ENCODE measurements at places on chromosomes 1 and 21. TPM values are rescaled to one million over a fixed set of nuclear protein-coding genes. Genes with fewer than 3 reads are reported as not detected.

- DNase-seq: no peak
These were observed 15.9 kb downstream of the HSPA13 start for GRCh38 chr21:14366998-14367397.

- DNase-seq: no peak
These were observed 67.1 kb upstream of the PPP2R5A start for GRCh38 chr1:212218065-212218464.

- no peak for DNase-seq
These were observed 28.8 kb upstream of the RERE start for GRCh38 chr1:8846263-8846662.

The FCRL2 gene
- not detected for total RNA-seq

- DNase-seq: no peak
These were observed 101.2 kb downstream of the FMN2 start for GRCh38 chr1:240192851-240193250.

DNA sequence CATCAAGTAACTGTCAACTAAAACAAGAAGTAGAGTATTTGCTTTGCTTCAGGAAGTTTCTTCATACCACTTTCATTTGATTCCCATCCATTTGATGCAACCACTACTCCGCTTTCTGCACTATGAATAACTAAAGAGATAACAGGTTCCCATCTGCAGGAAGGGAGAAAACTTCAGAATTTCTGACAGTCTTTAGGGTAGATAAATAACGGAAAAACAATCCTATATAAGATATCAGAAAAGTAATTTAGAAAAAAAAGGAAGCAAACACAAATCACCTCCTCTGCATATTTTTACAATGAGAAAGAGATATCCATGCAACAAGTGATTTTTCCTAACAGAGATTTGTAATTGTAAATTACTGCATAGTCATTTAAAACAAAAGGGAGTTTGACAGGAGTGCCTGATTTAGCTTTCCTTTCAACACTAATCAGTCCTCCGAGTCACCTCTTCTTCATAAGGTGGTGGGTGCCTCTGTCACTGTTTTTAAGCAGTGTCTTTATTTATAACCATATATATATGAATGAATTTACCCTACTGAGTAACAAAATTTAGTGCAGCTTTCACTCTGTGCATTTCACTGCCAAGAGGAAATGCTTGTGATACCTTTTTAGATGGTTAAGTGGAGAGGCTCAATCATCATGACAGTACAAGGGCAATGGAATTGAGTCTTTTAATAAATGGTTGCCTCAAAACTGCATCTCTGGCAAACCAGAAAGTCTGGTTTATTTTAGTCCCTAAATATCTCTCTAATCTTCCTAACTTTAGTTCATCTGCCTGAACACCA is 1920.4 kb downstream of the MRPL39 start:
- no peak for DNase-seq

DNA sequence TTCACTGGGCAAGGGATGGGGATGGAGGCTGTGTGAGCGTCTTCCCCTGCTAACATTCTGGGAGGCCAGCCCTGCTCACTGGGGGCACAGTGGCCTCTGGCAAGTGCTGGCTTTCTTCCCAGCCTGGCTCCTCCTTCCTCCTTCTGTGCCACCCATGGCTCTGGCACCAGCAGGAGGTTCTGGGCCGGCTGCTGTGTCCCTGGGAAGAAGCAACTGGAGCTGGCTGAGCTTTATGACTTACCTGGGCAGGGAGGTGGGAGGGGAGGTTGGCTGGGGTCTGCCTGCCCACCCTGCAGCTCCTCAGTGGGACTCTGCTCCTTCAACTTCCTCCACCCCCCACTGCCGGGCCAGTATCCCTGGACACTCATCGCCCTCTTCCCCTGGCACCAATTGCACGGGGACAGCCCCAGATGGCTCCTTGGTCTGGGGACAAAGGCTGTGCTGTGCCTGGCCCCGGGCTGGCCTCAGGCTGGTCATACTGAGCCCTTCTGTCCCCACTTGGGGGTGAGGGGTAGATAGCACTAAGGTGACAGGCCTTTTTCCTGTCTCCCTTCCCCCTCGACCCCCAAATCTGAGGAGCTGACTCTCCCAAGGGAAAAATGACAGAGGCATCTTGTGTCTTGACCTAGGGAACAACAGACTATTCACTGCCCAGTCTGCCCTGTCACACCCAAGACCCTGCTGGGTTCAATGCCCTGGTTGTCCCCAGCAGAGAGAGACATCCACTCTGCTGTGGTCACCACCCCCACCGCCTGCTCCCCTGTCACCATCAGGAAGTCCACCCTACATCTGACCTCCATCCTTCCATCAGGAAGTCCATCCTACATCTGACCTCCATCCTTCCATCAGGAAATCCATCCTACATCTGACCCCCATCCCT is 14.4 kb downstream of the CDK18 start:
- DNase-seq: peak; percentile 47

DNA sequence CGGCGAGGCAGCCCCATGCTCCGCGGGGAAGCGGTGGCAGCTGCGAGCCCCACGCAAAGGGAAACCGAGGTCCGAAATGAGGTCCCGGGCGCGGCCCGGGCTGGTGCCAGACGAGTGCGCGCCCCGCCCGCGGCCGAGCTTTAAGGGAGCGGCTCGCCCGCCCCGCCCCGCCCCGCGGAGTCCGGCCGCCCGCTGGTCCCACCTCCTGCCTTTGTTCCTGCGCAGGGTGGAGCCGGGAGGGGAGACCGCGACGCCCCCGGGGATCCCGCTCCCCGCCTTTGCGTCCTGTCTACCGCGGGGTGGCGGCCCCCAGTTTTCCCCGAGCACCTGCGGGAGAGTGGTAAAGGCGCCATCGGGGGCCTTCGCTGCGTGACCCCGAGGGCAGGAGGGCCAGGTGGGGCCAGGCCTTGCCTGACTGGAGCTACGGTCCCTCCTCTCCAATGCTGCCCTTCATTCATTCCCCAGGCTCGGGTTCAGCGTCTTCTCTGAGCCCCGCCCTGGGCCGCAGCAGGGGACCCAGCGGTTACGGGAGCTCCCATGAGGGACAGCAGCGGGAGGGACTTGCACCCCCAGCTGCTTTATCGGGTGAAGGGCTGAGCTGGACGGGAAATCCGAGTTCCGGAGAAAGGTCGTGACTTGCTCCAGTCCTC is at the start of gene HES2:
HES2 (minus strand) TSS at position 116 of the 650 bp plus-strand sequence; CDS start at position 17, 99 bp downstream.
- DNase-seq: peak; percentile 39

All from myocyte (in vitro differentiated cells).